Activated T-helper 1 cell treated with anti-CD3 and anti-CD28 coated beads, Interleukin-12 subunit alpha, Interleukin-12 subunit beta, Interleukin-2, Interleukin-4 antibody, amounts not matched to agents 30 ng/mL and 10 ng/mL and 1 ng/mL, durations not matched to agents 14 hours and 24 hours and 36 hours (primary cell): ENCODE measurements at places on chromosomes 4 and X. TPM values are rescaled to one million over a fixed set of nuclear protein-coding genes. Genes with fewer than 3 reads are reported as not detected.

CXCL11 gene
- total RNA-seq: not detected in 2 replicates

DNA sequence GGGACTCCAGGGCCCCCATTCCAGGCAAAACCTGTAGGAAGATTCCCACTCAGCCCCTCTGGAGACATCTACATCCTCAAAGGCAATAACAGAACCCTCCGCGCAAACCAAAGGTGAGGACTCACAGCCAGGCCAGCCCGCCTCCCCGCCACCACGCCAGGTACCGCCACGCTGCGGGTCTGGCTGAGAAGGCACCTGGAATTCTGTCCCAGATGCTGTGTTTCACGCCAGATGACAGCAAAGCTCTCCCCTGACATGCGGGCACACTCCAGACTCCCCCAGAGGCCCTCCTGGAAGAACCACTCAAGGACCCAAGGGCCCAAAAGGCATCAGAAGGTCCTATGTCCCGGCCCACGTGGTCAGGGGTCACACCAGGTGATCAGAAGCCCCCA is 59.6 kb downstream of the FAM53A start:
- H3K27ac ChIP-seq: no peak overlapping the region
- no peak for DNase-seq
- H3K36me3 ChIP-seq: no peaks in the 10 kb centered on the region
- no peaks in the 10 kb centered on the region for H3K4me1 ChIP-seq
- no peak overlapping the region for H3K4me3 ChIP-seq

TLR8 gene
- not detected in 2 replicates for total RNA-seq

- H3K4me3 ChIP-seq: no peak overlapping the region
- no peaks in the 10 kb centered on the region for H3K27me3 ChIP-seq
- peaks cover 47% of the 10 kb centered on the region for H3K4me1 ChIP-seq
- no peak for DNase-seq
- H3K36me3 ChIP-seq: no peaks in the 10 kb centered on the region
Measured at GRCh38 chr4:153651116-153651515, 33.0 kb upstream of the TLR2 start.

DNA sequence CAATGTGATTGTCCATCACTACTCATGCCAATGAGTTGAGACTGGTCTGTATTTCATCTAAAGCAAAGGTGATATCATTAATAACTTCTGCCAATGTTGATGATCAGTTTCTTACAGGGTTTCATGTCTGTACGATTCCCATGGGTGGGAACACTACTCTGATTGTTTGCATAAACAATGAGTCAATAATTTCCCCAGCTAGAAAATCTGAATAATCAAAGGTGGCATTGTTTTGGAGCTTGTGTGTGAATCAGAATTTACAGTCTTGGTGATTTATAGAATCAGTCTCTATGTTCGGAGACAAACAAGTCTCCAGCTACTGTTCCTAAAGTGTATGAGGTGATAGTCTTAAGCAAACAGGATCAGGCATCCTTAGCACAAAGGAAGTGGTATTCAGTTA is 35.5 kb upstream of the PARM1 start:
- no peaks in the 10 kb centered on the region for H3K36me3 ChIP-seq
- no peak overlapping the region for H3K27ac ChIP-seq
- DNase-seq: no peak
- H3K4me1 ChIP-seq: no peaks in the 10 kb centered on the region
- no peak overlapping the region for H3K4me3 ChIP-seq
- no peaks in the 10 kb centered on the region for H3K27me3 ChIP-seq

- peaks cover 25% of the 10 kb centered on the region for H3K36me3 ChIP-seq
- peak overlapping the region; percentile 12 for H3K27ac ChIP-seq
- no peak for DNase-seq
- peaks cover 42% of the 10 kb centered on the region for H3K4me1 ChIP-seq
Measured at GRCh38 chr4:184666670-184667069, 17.1 kb downstream of the PRIMPOL start.

- H3K36me3 ChIP-seq: no peaks in the 10 kb centered on the region
- peak overlapping the region; percentile 67 for H3K27ac ChIP-seq
- no peaks in the 10 kb centered on the region for H3K27me3 ChIP-seq
- H3K4me1 ChIP-seq: peaks cover 10% of the 10 kb centered on the region
- H3K4me3 ChIP-seq: peak overlapping the region; percentile 73
Measured at GRCh38 chrX:79325263-79325958, 41.7 kb downstream of the ITM2A start.

- no peak overlapping the region for H3K4me3 ChIP-seq
- no peak for DNase-seq
- no peak overlapping the region for H3K27ac ChIP-seq
- H3K27me3 ChIP-seq: peaks cover 2% of the 10 kb centered on the region
- H3K4me1 ChIP-seq: no peaks in the 10 kb centered on the region
- no peaks in the 10 kb centered on the region for H3K36me3 ChIP-seq
Measured at GRCh38 chr4:22334155-22334554, 181.7 kb downstream of the ADGRA3 start.

FMR1 gene
- 35.9 and 37.5 TPM in 2 replicates for total RNA-seq

DNA sequence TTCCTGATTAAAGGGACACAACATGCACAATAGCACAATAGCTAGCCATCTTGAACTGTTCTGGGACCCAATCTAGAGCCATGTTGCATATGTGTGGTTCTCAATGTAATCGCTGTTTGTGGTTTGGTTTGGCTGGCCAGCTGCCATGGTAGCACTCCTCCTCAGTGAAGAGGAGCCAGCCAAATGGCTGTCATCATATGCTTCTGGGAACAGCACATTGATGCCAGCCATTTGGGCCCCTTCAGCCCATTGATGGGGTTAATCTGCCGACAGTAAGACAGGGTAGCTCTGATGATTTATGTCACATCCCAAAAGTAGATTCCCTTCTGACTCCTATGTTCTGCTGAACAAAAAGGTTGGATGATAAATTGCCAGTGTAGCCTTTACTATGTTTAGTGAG is 48.5 kb downstream of the AWAT2 start:
- no peaks in the 10 kb centered on the region for H3K27me3 ChIP-seq
- no peak overlapping the region for H3K4me3 ChIP-seq
- no peaks in the 10 kb centered on the region for H3K4me1 ChIP-seq
- no peak overlapping the region for H3K27ac ChIP-seq
- no peaks in the 10 kb centered on the region for H3K36me3 ChIP-seq

HPF1 gene
- total RNA-seq: 21.5 and 23.4 TPM in 2 replicates

DNA sequence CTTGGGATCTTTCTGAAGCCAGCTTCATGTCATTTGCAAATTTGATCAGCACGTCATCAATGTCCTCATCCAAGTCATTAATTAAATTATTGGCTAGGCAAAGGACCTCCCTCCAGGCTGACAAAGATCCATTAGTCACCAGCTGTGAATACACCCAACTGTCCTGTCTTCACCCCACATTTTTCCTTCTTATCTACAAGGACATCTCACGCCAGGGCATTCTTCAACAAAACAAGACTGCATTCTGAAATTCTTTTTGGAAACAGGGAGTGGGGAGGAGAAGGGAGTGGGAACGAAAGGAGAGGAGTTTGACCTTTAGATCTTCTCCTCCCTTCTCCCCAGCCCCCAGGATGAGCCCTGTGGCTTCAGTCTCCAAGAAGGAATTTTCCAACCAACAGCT is 32.7 kb downstream of the NLGN3 start:
- H3K4me3 ChIP-seq: no peak overlapping the region
- no peak overlapping the region for H3K27ac ChIP-seq
- peaks cover 19% of the 10 kb centered on the region for H3K4me1 ChIP-seq
- DNase-seq: no peak

DNA sequence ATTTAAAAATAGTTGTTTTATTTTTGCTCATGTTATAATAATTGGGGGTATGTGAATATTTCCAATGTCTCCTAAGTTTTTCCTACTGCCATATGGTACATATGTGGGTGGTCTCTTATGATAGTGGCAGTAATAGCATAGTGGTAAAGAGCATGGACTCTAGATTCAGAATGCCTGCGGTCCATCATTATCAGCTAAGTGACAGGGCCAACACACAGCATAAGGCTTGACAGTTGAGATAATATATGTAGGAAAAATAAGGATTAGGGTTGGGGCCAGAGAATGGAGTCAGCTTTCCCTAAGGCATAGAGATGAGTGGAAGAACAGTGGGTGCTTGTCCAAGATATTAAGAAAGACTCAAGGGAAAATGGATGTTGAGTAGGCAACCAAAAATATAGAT is 2707.5 kb downstream of the PCDH7 start:
- no peaks in the 10 kb centered on the region for H3K27me3 ChIP-seq
- DNase-seq: no peak
- no peaks in the 10 kb centered on the region for H3K36me3 ChIP-seq
- no peak overlapping the region for H3K4me3 ChIP-seq

CRMP1 gene
- not detected in 2 replicates for total RNA-seq

COL4A6 gene
- not detected in 2 replicates for total RNA-seq

DNA sequence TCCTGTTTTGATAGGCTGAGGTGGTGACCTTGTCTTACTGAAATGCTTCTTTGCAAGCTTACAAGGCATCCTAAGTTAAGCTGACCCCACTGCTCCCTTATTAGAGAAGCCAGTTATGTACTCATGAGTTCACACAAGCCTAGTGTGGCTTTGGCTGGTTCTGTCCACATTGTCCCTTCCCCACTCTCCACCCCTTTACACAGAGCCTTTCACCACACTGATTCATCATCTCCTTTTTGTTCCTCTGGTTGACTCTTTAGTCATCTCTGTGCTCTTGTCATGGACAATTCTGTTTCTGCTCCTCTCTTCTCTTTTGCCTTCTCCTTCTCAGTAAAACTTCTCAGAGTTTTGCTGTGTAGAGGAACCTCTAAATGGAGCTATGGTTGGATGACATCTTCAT is 4.9 kb downstream of the CHRNA9 start:
- DNase-seq: no peak
- peaks cover 7% of the 10 kb centered on the region for H3K4me1 ChIP-seq
- no peak overlapping the region for H3K27ac ChIP-seq

MAGEC1 gene
- total RNA-seq: not detected in 2 replicates

USP53 gene
- total RNA-seq: 6.1 and 8.5 TPM in 2 replicates

DNA sequence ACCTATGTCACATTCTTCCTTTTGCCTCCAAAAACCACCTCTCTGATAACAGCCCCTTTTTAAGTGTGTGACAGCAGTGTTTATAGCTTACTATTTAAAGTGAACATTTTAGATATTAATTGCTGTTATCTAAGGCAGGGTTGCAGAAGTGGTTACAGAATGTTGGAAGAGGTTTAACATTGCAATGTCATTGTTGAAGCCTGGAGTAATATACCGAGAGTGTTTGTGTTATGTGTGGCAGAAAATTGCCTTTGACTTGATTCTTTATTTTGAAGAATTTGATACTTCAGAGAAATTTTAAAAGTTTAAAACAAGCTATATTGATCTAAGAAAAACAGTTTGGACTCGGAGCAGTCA is 37.1 kb downstream of the SMARCAD1 start:
- peaks cover 6% of the 10 kb centered on the region for H3K4me1 ChIP-seq
- DNase-seq: no peak
- no peaks in the 10 kb centered on the region for H3K27me3 ChIP-seq
- no peak overlapping the region for H3K27ac ChIP-seq
- H3K36me3 ChIP-seq: peaks cover 27% of the 10 kb centered on the region

DNA sequence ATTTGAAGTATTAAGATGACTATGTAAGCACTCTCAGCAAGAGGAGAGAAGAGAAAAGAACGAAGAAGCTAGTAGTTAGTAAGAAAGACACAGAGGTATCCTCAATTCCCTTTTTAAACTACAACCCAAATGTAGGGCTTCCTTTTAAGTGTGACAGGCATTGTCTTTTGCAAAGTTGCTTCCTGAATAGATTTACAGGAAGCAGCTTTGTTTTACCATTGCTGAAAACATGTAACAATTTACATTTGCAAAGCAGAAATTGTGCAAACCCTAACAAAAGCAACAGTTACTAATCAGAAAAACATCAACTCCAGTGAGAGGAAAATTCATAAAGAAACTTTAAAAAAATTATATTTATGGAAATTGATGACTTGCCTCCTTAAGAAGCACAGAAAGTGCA is 96.4 kb downstream of the FAM13A start:
- H3K36me3 ChIP-seq: peaks cover 8% of the 10 kb centered on the region
- H3K27me3 ChIP-seq: peaks cover 2% of the 10 kb centered on the region
- peaks cover 18% of the 10 kb centered on the region for H3K4me1 ChIP-seq
- H3K4me3 ChIP-seq: no peak overlapping the region

- no peak overlapping the region for H3K27ac ChIP-seq
- H3K4me1 ChIP-seq: no peaks in the 10 kb centered on the region
- DNase-seq: no peak
- H3K4me3 ChIP-seq: no peak overlapping the region
Measured at GRCh38 chr4:119736559-119736958, 108.0 kb upstream of the PDE5A start.

- no peak overlapping the region for H3K27ac ChIP-seq
- H3K36me3 ChIP-seq: no peaks in the 10 kb centered on the region
- DNase-seq: no peak
- H3K4me3 ChIP-seq: peak overlapping the region; percentile 21
Measured at GRCh38 chrX:70436343-70436742, 8.3 kb upstream of the DLG3 start.

DNA sequence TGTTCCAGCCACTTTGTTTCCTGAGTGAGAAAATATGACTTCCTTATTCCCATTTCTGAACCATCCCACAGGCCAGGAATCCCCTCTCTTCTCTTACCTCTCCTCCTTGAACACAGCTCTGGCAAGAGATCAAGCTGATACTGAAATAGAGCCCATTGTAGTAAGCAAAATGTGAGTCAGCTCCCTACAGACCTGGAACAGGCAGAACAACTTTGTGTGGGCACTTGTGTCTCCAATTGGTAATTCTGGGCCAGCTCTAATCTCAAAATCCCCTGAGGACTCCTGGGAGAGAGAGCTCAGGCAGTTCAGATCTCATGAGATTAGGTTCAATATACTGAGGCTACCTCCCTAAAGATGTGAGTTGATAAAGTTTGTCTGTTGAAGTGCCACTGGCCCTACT is 213.5 kb downstream of the GUCY2F start:
- H3K27me3 ChIP-seq: no peaks in the 10 kb centered on the region
- no peak for DNase-seq
- no peaks in the 10 kb centered on the region for H3K36me3 ChIP-seq
- H3K27ac ChIP-seq: no peak overlapping the region

- H3K36me3 ChIP-seq: no peaks in the 10 kb centered on the region
- no peaks in the 10 kb centered on the region for H3K27me3 ChIP-seq
- peaks cover 7% of the 10 kb centered on the region for H3K4me1 ChIP-seq
- no peak for DNase-seq
Measured at GRCh38 chrX:107123750-107124149, 5.1 kb upstream of the RBM41 start.

RAB39B gene
- total RNA-seq: 11.4 and 12.5 TPM in 2 replicates

DNA sequence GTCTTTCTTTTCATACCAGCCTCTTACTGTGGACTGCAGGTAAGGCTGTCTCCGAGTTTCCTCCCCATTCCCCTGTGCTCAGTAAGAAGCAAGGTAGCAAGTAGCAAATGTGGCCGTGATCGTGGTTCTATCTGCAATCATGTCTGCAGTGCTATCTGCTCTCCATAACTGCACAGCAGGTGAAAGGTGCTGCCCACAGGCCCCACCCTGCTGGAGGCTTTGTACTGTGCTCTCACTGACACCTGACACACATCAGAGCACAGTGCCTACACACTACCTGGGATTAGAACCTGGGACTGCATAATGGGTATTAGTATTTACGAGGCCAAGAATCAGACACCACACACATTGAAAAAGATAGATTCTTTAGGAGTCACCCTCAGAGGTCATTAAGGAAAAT is 15.3 kb downstream of the PGRMC1 start:
- no peak for DNase-seq
- no peaks in the 10 kb centered on the region for H3K36me3 ChIP-seq
- H3K27me3 ChIP-seq: no peaks in the 10 kb centered on the region
- no peak overlapping the region for H3K4me3 ChIP-seq

ZNF41 gene
- total RNA-seq: 10.7 and 10.9 TPM in 2 replicates
